ENCODE measurements at places on chromosomes 4 and X. TPM values are rescaled to one million over a fixed set of nuclear protein-coding genes. Genes with fewer than 3 reads are reported as not detected.
A peak's percentile ranks its signal among the peaks of the same experiment; 100 is the strongest.

KCND1 gene
- 6.8 TPM for total RNA-seq

DNA sequence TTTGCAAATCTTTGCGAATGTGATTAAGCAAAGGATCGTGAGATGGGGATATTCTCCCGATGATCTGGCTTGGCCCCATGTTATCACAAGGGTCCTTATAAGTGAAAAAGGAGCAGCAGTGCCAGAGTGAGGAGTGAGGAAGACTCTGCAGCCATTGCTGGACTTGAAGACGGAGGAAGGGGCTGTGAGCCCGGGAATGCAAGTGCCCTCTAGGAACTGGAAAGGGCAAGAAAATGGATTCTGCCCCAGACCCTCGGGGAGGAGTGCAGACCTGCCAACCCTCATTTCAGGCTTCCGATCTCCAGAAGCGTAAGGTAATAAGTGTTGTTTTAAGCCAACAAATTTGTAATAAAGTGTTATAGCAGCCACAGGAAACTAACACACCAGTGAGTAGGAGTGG, 76.3 kb downstream of the EVC start:
- DNase-seq: peak; percentile 22

GRCh38 chr4:7059662-7060061, 8.2 kb downstream of the GRPEL1 start:
- DNase-seq: no peak

DNA sequence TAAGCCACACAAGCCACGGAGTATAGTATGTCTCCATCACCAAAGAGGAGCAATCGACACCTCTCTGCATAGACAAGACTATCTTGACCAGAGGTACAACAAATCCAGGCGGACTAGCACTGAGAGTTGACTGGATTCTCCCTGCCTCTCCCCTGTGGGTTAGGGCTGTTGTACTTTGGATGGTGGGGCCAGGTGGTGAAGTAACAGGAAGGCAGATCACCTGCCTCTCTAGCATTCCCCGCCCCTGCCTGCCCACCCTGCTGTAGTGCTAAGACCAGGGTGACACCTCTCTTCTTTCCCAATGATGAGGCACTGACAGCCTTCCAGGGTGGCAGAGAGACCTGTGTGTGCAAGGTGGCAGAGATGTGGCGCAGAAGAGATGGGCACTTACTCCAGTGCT, 47.5 kb upstream of the TRIM2 start:
- no peak for DNase-seq

DNA sequence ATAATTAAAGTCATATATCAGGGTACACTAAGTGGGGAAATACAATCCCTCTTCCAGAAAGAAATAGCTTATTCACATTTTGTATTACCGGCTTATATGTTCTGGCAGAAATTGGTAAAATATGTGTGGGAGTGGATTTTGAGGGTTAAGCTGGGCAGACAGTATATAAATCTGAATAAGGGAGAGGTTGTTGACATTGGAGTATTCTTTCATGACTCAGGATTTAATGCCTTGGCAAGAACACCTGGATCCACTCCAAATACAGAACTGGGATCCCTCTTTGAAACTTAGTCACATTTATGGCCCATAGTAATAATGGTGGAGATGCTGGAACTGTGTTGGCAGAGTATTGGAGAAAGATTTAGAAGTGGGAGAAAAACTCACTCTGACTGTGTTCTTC, 54.3 kb upstream of the TET2 start:
- DNase-seq: no peak

- DNase-seq: no peak
These were observed 10.9 kb upstream of the FAT4 start for GRCh38 chr4:125303821-125304220.

GRCh38 chr4:184263910-184264732, 46.4 kb upstream of the ENPP6 start:
- DNase-seq: peak; percentile 65

CXCL10 gene
- not detected for total RNA-seq

- no peak for DNase-seq
These were observed 40.4 kb downstream of the HPGDS start for GRCh38 chr4:94302191-94302590.

- DNase-seq: no peak
These were observed 180.4 kb downstream of the CPEB2 start for GRCh38 chr4:15182600-15183220.

DNA sequence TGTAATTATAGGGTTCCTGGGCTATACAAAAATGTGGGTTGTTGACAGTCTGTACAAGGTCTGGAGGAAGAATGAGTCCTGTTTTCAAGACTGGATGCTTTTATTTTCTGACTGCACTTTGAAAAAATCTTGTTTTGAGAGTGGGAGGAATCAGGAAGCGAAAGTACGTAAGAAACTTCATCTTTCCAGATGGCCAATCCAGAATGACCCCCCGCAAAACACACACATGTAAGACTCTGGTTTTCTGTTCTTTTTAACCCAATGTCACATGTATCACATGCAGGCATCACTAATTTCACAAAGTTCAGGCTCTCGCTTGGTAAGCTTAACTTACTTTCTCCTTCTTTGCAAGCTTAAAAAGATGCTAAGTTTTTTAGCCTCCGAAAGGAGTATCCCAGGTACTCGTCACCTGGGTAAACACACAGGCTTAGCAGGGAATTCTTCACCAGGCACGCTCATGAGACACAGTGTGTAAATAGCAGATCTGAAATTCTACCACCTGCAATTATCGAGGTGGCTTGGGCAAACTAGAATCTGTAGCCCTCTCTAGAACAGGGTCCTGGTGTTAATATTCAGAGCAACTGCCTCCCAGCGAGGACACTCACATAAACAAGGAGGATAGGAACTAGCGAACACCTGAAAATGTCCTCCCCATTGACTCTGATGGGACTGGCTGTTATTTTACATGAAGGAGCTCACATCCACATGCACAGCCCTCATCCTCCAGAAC, 90.7 kb downstream of the NSUN7 start:
- DNase-seq: no peak

UNC5C gene
- total RNA-seq: 1.3 TPM

SETD7 gene
- 3.4 TPM for total RNA-seq

GRCh38 chrX:119211649-119212014, 24.5 kb upstream of the PGRMC1 start:
- DNase-seq: no peak

GRCh38 chrX:129976441-129976840, 6.0 kb upstream of the BCORL1 start:
- DNase-seq: no peak

GRCh38 chr4:37455301-37456131, 211.0 kb downstream of the NWD2 start:
- no peak for DNase-seq

- DNase-seq: no peak
These were observed 121.7 kb downstream of the PDS5A start for GRCh38 chr4:39855909-39856512.

CXCL9 gene
- total RNA-seq: not detected

Measured in H1 (cell line).